Body of pancreas (tissue), 4 donors: ENCODE measurements at places on chromosomes 2 and 18. TPM values are rescaled to one million over a fixed set of nuclear protein-coding genes. Genes with fewer than 3 reads are reported as not detected.

DNA sequence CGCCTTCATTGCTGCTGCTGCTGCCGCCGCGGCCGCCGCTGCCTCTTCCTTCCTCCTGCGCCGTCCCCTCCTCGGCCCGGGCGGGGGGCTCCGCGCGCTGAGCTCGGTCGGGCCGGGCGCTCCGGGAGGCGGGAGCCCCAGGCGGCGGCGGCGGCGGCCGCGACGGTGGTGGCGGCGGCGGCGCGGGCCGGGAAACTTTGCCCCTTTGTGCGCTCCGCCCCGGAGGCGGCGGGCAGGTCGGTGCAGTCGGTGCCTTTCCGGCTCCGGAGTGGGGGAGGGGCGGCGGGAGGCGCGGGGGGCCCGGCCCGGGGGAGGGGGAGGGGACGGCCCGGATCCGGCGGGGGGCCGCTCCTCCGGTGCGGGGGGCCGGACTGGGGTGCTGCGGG, 205 bp downstream of the TET3 start:
- no peaks in the 10 kb centered on the region for H3K36me3 ChIP-seq
- H3K4me1 ChIP-seq = peaks cover 74% of the 10 kb centered on the region
- H3K4me3 ChIP-seq = no peak overlapping the region
- peak overlapping the region; percentile 99 for H3K27ac ChIP-seq
- H3K27me3 ChIP-seq = no peaks in the 10 kb centered on the region

THSD7B gene
- total RNA-seq = 0.33 TPM

GRCh38 chr2:176074919-176075425, 8.8 kb downstream of the EVX2 start:
- no peak for DNase-seq
- H3K4me3 ChIP-seq = no peak overlapping the region
- no peak overlapping the region for H3K27ac ChIP-seq
- H3K36me3 ChIP-seq = no peaks in the 10 kb centered on the region
- peaks cover 57% of the 10 kb centered on the region for H3K27me3 ChIP-seq

GRCh38 chr2:21381421-21381820, 257.7 kb downstream of the TDRD15 start:
- no peaks in the 10 kb centered on the region for H3K27me3 ChIP-seq
- H3K4me1 ChIP-seq = no peaks in the 10 kb centered on the region
- no peak overlapping the region for H3K27ac ChIP-seq
- DNase-seq = no peak
